ENCODE measurements at places on chromosomes 2 and 18.

DNA sequence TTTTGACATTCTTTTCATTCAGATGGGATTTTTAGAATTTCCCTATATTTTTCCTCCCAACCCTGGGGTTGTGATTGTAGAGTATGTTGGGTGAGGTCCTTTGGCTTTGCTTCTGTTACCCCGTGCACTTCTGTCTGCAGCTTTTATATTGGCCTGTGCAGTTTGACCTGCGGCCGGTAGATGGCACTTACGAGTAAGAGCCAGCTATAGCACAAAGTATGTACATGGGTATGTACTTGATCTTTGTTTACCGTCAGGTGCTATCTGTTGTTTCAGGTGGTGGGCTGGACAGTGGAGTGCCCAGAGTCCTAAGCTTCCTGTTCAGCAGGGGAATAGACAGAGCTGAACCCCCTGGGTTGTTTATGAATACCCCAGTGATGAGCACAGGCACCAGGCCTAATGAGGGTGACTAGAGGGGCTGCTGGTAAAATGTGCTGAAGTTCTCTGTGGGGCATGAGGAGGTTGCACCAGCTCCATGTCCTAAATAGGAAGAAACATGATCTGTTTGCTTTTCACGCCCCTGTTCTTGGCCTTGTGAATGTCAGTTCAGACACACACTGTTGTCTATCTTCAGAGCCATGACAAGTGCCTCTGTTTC is 58.9 kb upstream of the THUMPD2 start:
- peak; percentile 20 for DNase-seq

- DNase-seq: no peak
These were observed 51.9 kb downstream of the SETBP1 start for GRCh38 chr18:44732599-44732998.

DNA sequence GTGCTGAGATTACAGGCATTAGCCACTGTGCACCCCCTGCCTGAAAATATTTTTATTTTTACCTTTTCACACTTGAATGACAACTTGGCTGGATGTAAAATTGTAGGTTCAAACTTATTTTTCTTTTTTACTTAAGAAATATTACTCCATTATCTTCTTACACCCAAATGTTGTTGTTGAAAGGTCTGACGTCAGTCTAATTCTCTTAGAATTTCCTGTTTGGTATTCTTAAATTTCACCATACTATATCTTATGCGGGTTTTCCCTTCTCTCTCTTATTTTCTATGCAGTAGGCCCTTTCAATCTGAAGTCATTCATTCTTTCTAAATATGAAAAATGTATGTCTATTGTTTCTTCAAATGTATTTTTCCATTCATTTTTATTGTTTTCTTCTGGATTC is 29.1 kb upstream of the RAB11FIP5 start:
- no peak for DNase-seq

DNA sequence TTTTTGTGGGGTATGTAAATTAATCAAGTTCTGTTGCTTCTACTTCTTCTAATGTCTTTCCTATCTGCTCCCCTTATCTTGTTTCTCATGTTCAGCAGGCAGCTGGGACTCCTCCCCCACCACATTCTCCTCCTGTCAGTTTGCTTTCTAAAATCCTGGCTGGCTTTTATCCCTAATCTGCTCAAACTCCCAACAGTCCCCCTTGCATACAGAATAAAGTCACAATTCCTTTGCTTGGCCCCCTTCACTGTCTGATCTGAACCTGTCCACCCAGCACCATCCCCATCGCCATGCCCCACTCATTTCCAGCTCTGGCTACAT is 2.2 kb downstream of the CFAP221 start:
- DNase-seq: no peak

DNA sequence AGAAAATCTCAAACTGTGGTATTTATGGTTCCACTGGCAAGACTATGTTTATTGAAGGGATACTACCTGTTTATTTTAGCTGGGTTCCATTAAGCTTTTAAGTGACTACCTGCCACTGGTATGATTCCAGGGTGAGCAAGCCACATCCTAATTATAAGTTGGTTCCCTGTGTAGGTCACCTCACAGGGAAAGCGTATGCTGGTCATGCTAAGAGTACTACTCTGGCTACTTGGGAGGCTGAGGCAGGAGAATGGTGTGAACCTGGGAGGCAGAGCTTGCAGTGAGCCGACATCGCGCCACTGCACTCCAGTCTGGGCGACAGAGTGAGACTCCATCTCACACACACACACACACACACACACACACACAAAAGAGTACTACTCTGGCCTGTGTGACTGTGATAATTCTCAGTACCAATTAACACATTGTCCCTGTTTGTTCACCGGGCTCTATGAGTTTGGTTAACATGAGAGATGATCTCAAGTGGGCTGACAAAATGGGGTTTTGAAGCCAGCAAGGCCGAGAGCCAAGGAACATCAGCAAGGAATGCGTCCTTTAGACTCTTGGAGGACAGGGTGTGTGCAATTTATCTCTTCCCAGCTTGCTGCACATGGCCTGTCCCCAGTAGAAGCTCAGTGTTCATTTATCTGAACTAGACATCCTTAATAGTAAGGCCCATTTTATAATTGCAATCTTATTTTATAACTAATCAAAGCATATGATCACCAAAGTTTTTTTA is 15.2 kb upstream of the ITSN2 start:
- DNase-seq: no peak

DNA sequence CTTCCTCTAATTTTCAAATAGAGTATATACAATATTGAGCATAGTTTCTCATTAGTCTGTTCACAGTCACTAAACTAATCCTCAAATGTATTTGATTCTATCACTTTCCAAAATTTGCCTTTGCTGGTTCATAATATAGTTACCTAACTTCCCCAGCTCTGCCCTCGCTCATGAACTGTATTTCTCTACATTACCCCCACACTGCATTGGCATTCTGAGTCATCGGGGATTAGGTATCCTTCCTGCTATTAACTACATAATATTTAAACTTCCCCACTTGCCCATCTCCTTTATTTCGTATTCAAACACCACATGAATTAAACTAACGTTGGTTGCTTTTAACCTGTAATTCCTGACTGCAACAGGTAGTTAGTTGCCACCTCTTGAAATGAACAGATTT is 14.8 kb upstream of the CLASP1 start:
- peak; percentile 15 for DNase-seq

GRCh38 chr2:53434466-53434865 is 333.1 kb upstream of the CHAC2 start:
- no peak for DNase-seq

- DNase-seq: no peak
These were observed 18.7 kb upstream of the ACKR3 start for GRCh38 chr2:236550701-236551465.

DNA sequence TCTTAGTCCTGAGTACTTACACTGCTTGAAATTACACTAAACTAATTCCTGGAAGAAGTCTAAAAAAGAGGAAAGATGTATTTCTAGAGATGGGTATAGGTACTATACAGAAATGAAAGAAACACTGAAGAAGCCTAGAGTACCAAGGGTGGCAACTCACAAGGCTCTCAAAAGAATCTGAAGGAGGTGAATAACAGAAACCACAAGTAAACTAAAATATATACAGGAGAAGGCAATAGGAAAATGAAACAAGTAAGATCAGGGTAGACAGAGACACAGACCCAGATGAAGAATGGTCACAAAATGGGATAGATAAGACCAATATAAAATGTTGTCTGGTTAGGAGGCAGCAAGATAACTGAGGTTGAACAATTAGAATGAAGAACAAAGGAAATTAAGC is 59.9 kb downstream of the USP37 start:
- no peak for DNase-seq

- DNase-seq: peak; percentile 66
These were observed 65.9 kb downstream of the IL1R2 start for GRCh38 chr2:102057502-102058292.

GRCh38 chr2:190682168-190682567 is 33.3 kb downstream of the NAB1 start:
- peak; percentile 59 for DNase-seq

DNA sequence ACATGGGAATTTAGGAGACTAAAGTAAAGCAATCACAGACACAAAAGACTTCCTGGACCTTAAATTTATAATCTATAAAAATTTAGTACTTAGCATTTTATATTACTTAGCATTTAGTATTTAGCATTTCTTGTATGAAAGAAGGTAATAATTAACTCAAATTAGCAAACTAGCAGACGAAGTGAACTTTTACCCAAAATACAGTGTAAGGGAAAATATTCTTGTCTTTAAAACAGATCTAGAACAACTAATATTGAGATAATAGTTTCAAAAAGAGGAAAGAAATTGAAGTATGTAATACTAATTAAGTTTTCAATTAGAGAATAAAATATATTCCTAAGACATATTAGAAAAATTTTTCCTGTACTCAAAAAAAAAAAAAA is 134.5 kb upstream of the ZNF804A start:
- DNase-seq: no peak

DNA sequence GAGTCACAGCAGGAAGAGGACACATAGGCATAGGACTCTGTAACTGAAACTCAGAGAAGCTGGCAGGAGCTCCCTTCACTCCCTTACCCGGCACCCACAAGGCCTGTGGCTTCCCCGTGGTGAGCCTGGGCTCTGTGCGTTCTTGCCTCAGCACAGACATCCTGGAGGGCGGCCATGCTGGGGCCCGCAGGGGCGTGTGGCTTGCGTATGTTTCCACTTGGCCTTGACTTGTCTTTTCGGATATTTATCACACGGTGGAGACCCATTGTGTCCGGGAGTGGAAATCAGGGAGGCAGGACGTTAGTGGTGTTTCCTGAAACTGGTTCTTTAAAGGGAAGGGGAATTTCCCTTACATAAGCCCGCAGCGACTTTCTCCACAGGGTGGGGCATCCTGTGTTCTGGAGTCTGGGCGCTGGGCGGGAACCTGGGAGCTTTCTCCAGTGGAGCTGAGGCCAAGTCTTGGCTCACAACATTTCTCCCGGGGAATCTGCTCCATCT is 49.9 kb upstream of the EML6 start:
- no peak for DNase-seq

- no peak for DNase-seq
These were observed 1.4 kb upstream of the PLEK start for GRCh38 chr2:68363721-68364120.

DNA sequence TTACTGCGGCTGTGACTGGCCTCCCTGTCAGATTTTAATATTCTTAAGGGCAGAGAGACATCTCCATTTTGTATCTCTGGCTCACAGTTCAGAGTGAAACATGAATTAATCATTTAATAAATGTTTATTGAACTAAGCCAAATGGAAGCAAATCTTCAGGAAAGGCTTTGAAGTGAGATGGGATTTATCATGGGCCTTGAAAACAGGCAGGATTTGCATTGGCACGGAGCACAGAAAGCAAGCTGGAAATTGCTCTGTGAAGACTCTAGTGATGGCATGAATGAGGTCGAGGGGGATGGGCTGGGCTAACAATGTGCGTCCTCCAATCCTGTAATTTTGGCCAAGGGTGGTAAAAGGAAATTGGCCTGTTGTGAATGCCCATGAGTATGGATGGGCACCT is 369.8 kb upstream of the SOX11 start:
- DNase-seq: no peak

DNA sequence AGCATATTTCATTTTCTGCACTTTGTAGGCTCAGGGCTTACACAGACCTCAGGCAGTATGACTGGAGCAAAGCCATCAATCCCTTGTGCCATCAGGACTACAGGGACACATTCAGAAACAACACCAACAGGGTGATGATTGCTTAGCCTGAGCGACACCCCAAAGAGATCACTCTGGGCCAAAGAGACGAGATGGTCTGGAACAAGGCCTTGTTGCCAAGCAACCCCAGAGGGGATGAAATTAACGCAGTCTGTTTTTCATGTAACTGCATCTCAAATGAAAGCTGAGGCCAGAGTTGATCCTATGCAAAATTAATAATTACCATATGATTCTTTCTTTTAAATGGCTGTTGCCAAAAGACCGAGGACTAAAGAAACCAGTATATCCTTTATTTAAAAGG is 20.2 kb upstream of the B3GNT2 start:
- no peak for DNase-seq

- peak; percentile 65 for DNase-seq
These were observed 369.7 kb downstream of the RAD51AP2 start for GRCh38 chr2:17148407-17149145.

GRCh38 chr2:181949047-181949446 is 36.6 kb upstream of the PPP1R1C start:
- DNase-seq: peak; percentile 70

DNA sequence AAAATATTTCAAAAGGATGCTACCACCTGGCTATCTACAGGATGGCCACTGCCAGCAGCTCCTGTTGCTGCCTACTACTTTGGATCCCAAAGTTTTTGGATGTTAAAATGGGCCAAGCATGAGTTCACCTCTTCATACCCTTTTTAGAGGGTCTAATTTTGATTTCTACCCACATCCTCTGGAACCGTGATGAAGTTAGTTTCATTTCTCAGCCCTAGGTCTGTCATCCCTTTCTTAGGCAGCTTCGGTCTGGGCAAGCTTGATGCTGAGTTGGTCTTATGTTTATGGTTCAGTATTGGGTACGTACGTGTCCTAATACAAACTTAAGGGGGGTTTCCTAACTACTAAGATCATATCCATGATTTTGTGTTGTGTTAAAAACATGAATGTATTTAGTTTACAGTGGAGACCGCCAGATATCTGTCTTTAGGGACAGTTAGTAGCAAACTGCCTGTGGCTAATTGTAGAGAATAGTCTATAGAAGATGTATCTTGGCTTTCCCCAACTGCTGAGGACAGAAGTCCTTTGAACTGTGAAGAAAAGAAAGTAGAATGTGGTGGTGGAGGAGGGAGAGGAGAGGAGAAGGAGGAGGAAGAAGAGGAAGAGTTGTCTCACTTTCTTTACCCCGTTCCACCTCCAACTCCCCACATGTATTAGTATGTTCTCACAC is 184.9 kb downstream of the UBE2E3 start:
- no peak for DNase-seq

GRCh38 chr2:150274108-150274507 is 213.4 kb downstream of the RND3 start:
- DNase-seq: peak; percentile 54

- DNase-seq: peak; percentile 84
These were observed 169.2 kb downstream of the CDH20 start for GRCh38 chr18:61502472-61502871.

DNA sequence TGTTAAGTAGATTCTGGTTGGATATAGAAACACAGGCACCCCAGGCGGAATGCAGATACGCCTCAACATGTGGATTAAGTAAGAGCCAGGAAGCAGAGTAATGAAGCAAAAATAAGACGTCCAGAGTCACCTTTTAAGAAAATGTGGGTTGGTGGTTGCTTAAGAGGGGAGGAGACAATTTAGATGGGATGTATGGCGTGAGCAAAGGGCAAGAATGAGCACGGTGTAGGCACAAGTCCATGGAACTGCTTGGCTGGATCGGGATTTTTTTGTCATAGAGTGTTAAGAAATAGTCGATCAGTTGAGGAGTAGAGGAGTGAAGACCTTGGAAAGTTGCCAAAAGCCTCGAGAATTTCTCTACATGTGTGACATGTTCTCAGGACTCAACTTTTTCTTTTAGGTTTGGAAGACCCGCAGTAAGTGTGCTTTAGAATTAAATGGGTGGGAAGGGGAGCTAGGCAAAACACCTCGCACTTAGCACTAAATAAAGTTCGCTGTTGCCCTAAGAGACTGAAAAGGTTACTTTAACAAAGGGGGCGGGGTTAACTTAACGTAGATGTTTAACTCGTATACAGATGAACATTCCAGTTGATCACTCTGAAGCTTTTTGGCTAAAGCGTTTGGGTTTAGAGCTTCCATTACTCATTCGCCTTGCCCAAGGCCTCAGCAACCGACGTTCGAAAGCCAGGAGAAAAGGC is 716 bp upstream of the SLC39A10 start:
- no peak for DNase-seq

Data from foreskin fibroblast (primary cell).